Activated T-cell treated with anti-CD3 and anti-CD28 coated beads, Interleukin-2, amount 50 U/mL, for 72 hours (primary cell): ENCODE measurements at places on chromosomes 13 and 19. TPM values are rescaled to one million over a fixed set of nuclear protein-coding genes. Genes with fewer than 3 reads are reported as not detected.

The ZNF799 gene
- total RNA-seq, result 3.4 TPM

DNA sequence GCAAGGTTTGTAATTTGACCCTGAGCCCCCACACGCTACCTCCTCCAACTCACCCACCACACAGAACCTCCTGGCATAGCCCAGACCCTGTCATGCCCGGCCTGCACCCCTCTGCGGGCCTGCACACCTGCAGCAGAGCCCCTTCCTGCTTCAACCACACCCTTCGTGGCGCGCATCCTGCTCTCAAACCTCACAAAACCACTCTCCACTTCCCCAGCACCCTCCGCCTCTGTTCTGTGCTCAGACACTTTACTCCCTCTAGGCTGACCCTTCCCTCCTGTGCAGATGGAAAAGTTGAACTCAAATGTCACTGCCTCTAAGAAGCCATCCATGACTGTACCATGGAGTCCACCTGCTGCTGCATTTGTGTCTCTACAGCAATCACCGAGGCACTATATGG is 28.5 kb downstream of the FAAP24 start:
- no peak overlapping the region for H3K27ac ChIP-seq
- peaks cover 12% of the 10 kb centered on the region for H3K4me1 ChIP-seq
- DNase-seq, result peak; percentile 6
- no peak overlapping the region for H3K4me3 ChIP-seq
- no peaks in the 10 kb centered on the region for H3K27me3 ChIP-seq

DNA sequence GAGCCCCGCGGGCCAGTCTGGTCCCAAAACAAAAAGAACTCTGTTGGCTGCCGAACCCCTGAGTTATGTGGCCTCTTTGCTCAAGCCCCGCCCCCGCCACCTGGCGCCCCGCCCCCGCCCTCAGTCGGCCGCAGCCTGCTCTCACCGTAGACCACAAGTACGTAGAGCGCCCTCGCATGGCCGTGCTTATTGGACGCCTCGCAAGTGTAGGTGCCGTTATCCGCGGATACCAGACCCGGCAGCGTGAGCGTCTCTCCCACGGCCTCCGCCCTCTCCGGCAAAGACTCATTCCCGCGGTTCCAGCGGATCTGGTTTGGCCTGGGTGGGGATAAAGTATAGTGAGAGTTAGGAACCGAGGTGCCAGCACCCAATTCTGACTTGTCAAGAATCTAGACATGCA is 5.5 kb upstream of the ZNF428 start:
- peak overlapping the region; percentile 47 for H3K27ac ChIP-seq
- H3K36me3 ChIP-seq, result peaks cover 1% of the 10 kb centered on the region
- DNase-seq, result peak; percentile 92
- peaks cover 15% of the 10 kb centered on the region for H3K27me3 ChIP-seq
- peaks cover 35% of the 10 kb centered on the region for H3K4me1 ChIP-seq

DNA sequence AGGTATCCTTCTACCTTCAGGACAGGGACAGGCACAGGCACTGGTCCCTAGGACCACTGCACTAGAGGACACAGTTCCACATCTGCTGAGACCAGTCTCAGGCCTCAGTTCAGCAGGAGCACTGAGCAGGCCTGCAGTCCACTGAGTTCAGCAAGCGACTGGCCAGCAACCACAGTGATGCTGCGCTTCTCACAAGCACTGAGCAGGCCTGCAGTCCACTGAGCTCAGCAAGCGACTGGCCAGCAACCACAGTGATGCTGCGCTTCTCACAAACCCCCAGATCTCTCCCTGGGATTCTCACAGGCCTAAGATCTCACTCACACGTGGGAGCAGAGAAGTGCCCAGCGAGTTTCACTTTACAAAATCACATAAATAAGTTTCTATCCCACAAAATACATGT is 140.6 kb downstream of the IRS2 start:
- H3K4me1 ChIP-seq, result no peaks in the 10 kb centered on the region
- H3K27ac ChIP-seq, result no peak overlapping the region
- H3K27me3 ChIP-seq, result no peaks in the 10 kb centered on the region
- no peak overlapping the region for H3K4me3 ChIP-seq

The PABPC3 gene
- 0.60 TPM for total RNA-seq

The GADD45B gene
- 84.4 TPM for total RNA-seq

GRCh38 chr13:43852923-43853404 is 26.6 kb downstream of the CCDC122 start:
- DNase-seq, result no peak
- no peaks in the 10 kb centered on the region for H3K4me1 ChIP-seq
- H3K27me3 ChIP-seq, result no peaks in the 10 kb centered on the region
- no peak overlapping the region for H3K4me3 ChIP-seq
- H3K27ac ChIP-seq, result no peak overlapping the region

The S1PR2 gene
- total RNA-seq, result 11.6 TPM

DNA sequence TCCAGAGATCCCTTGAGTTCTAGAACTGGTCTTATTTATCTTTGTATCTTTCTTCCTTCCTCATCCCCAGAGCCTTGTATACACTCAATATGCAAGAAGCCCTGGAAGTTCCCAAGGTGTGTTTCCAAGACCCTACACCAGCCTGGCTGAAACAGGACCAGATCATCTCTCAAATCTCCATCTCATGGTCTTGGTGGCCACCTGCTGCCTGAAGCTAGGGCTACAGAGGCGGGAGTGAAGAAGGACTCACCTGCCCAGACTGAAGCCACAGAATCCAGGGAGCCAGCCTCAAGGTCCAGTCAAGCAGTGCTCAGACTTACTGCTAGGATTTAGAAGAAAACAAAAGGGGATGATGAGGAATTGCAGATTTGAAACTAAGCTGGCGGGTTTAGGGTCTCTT is 6.1 kb upstream of the CYSLTR2 start:
- H3K27ac ChIP-seq, result no peak overlapping the region
- no peaks in the 10 kb centered on the region for H3K27me3 ChIP-seq
- H3K4me3 ChIP-seq, result no peak overlapping the region
- no peaks in the 10 kb centered on the region for H3K36me3 ChIP-seq
- H3K4me1 ChIP-seq, result peaks cover 10% of the 10 kb centered on the region

The SARS2 gene
- 21.1 TPM for total RNA-seq

DNA sequence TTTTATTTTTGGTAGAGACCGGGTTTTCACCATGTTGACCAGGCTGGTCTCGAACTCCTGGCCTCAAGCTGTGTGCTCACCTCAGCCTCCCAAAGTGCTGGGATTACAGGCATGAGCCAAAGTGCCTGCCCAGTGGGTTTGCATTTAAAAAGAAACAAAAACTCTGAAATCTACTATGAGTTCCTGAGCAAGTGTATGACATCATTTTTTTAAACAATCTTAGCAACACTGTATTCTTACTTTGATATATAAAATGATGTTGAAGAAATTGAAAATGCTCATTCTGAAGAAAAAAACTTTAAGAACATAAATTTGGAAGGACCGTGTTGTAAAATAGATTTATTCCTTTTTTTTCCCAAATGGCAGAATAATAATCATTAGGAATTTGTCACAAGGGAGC is 1199.7 kb downstream of the DIAPH3 start:
- H3K36me3 ChIP-seq, result no peaks in the 10 kb centered on the region
- H3K27ac ChIP-seq, result no peak overlapping the region
- no peaks in the 10 kb centered on the region for H3K4me1 ChIP-seq
- no peaks in the 10 kb centered on the region for H3K27me3 ChIP-seq
- no peak overlapping the region for H3K4me3 ChIP-seq

DNA sequence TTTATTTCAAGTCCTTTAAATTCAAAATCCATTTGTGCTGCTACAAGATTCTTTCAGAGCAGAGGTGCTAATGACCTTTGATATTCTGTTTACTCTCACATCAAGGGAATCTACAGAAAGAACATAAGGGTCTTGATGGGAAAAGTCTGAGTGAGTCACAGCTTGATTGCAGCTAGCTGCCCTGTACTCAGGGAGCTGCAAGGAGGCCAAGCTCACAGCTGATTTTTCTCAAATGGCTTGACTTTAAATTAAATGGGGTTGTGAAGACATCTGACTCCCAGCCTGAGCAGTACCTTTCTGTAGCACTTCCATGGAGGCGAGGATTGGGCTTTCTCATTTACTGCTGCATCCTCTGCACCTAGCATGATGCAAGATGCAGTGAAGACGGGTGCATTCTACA is 62.5 kb downstream of the RAP2A start:
- no peak overlapping the region for H3K4me3 ChIP-seq
- no peaks in the 10 kb centered on the region for H3K27me3 ChIP-seq
- no peak overlapping the region for H3K27ac ChIP-seq
- peaks cover 2% of the 10 kb centered on the region for H3K36me3 ChIP-seq
- no peak for DNase-seq

DNA sequence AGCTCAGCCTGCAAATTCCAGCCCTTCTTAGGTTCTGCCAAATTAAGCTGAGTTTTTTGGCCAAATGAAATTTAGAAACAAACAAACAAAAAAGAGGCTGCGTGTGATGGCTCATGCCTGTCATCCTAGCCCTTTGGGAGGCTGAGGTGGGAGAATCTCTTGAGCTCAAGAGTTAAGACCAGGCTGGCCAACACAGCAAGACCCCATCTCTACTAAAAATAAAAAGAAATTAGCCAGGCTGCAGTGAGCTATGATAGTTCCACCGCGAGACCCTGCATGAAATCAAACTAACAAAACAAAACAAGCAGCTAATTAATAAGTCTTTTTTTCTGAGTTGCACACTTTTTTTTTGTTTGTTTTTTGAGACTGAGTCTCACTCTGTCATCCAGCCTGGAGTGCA is 17.9 kb downstream of the NCAN start:
- no peak overlapping the region for H3K27ac ChIP-seq
- no peak overlapping the region for H3K4me3 ChIP-seq
- peaks cover 6% of the 10 kb centered on the region for H3K4me1 ChIP-seq
- H3K27me3 ChIP-seq, result peaks cover 11% of the 10 kb centered on the region
- no peak for DNase-seq
- H3K36me3 ChIP-seq, result no peaks in the 10 kb centered on the region

DNA sequence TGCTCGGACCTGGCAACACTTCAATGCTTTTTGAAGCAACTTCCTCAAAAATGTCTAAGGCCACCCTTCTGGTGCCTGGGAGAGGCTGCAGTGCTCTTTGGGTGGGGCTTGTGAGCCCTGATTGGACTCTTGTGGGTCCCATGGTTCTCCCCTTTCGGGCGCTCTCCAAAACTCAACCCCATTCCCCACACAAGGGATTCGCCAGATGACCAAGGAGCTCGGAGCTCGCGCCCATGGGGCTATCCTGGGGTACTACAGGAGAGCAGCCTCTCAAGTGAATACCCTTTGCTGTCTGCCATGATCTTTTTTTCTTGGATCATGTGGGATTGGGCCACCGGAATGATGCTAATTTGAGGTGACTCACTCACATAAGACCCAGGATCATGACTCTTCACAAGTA is 29.7 kb upstream of the KL start:
- no peak for DNase-seq
- no peaks in the 10 kb centered on the region for H3K4me1 ChIP-seq
- no peaks in the 10 kb centered on the region for H3K36me3 ChIP-seq
- no peak overlapping the region for H3K27ac ChIP-seq
- H3K4me3 ChIP-seq, result no peak overlapping the region

DNA sequence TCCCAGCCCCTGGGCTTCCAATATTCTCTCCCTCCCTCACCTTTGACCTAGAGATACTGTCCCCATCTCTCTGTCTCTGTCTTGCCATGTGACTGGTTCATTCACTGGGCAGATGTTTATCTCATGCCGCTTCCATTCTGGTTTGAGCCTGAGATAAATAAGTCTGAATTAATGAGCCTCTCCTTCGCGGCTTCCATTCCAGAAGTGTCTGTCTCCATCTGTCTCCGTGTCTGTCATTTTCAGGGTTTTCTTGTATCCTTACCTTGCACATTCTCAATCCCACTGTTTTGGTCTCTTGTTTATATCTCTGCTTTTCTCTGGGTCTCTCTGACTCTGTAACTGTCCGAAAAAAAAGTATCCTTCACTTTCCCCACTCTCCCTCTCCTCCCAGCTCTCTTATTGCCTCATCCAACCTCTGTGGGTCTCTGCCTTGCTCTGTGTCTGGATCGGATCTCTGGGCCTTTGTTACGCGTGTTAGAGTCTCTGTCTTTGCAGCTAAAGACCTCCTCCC is 4.3 kb downstream of the SPHK2 start:
- DNase-seq, result no peak
- H3K4me1 ChIP-seq, result peaks cover 66% of the 10 kb centered on the region
- peaks cover 21% of the 10 kb centered on the region for H3K36me3 ChIP-seq
- peak overlapping the region; percentile 95 for H3K4me3 ChIP-seq

DNA sequence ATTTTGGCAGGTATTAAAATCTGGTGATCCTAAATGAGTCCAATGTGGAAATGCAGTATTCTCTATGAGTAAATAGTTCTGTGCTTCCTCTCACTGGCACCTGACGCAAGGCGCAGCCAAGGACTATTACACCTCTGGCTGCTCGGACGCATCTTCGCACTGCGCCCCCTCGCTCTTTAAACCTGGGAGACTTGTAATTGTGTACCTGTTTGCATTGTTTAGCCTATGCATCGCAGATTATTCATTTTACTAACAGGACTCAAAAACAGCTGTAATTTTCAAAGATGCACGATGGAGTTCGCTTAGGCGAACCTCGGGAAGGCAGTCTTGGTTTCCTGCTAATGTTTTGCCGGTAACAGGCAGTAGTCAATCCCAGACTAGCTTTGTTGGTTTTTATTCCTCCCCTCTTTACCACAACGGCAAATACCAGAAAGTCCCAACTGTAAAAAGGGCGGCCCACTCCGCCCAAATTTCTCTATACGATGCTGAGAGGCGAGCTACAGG is 113.2 kb downstream of the KCNRG start:
- DNase-seq, result no peak
- peaks cover 70% of the 10 kb centered on the region for H3K4me1 ChIP-seq
- peak overlapping the region; percentile 97 for H3K4me3 ChIP-seq

DNA sequence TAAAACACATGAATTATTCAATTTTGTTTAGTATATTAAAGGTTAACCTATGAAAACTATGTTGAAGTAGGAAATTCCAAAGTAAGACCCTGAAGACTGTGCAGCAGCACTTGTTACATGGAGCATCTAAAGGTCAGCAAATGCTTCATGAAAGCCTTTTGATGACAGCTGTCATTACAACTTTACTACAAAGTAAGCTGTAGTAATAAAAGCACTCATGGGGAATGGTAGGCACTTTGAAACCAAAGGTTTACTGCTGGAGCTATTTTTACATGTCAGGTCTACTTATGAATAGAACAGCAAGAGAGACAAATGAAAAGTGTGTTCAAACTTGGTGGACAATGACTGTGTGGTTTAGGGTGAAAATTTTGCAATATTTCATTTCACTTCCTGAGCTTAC is 672.5 kb upstream of the PCDH20 start:
- no peaks in the 10 kb centered on the region for H3K36me3 ChIP-seq
- H3K4me1 ChIP-seq, result no peaks in the 10 kb centered on the region
- no peak overlapping the region for H3K4me3 ChIP-seq

DNA sequence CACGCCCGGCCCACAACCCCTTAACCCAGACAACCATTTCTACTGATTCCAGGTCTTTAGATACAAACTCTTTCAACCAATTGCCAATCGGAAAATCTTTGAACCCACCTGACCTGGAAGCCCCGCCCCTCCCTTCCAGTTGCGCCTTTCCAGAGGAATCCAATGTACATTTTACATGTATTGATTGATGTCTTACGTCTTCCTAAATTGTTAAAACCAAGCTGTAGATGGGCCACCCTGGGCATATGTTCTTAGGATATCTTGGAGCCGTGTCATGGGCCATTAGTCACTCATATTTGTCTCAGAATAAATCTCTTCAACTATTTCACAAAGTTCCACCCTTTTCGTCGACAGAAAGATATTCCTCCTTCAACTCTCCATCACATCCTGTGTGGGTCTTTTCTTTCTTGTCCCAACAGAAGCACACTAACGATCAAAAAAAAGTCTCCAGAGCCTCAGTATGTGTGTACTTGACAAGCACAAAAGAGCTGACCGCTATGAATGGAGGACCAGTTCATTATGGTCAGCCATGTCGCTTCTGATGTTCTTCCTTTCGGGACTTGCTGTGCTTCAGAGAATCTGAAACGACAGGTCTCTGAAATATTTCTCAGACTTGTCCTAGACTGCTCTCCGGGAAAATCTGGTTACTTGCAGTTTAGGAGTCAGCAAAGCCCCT is 601 bp upstream of the ZNF749 start:
- H3K4me3 ChIP-seq, result peak overlapping the region; percentile 88
- H3K27me3 ChIP-seq, result no peaks in the 10 kb centered on the region
- DNase-seq, result no peak
- H3K27ac ChIP-seq, result peak overlapping the region; percentile 66
- H3K4me1 ChIP-seq, result peaks cover 36% of the 10 kb centered on the region
